ENCODE measurements at places on chromosomes 5 and 9. TPM values are rescaled to one million over a fixed set of nuclear protein-coding genes. Genes with fewer than 3 reads are reported as not detected.
A peak's percentile ranks its signal among the peaks of the same experiment; 100 is the strongest.

GRCh38 chr5:111227801-111228200 lies 3.6 kb downstream of the CAMK4 start:
- H3K4me1 ChIP-seq, result peaks cover 3% of the 10 kb centered on the region
- DNase-seq, result no peak
- no peak overlapping the region for H3K4me3 ChIP-seq
- no peak overlapping the region for H3K27ac ChIP-seq
- no peaks in the 10 kb centered on the region for H3K36me3 ChIP-seq

- no peaks in the 10 kb centered on the region for H3K36me3 ChIP-seq
- H3K27ac ChIP-seq, result no peak overlapping the region
- no peaks in the 10 kb centered on the region for H3K27me3 ChIP-seq
- H3K4me1 ChIP-seq, result no peaks in the 10 kb centered on the region
- no peak for DNase-seq
- H3K4me3 ChIP-seq, result no peak overlapping the region
These were observed 7.5 kb downstream of the LHX6 start for GRCh38 chr9:122221183-122221811.

DNA sequence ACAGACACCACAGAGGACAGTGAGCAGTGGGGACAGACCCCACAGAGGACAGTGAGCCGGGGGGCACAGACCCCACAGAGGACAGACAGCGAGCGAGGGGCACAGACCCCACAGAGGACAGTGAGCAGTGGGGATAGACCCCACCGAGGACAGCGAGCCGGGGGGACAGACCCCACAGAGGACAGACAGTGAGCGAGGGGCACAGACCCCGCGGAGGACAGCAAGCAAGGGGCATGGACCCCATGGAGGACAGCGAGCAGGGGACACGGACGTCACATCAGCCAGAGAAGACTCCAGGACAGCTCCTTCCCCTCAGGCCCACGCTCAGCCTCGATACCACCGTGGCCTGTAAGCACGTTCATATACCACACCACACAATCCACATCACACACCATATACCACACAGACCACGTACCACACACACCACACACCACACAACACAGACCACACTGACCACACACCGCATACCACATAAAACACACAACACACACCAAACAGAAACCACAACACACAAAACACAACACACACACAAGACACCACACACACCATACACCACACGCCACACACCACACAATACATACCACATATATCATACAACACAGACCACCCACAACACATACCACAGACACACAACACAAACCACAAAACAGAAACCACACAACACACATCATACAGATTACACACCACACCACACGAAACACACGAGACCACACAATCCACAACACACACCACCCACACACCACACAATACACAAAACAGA lies 5.2 kb upstream of the ZDHHC11 start:
- no peaks in the 10 kb centered on the region for H3K36me3 ChIP-seq
- H3K4me1 ChIP-seq, result peaks cover 16% of the 10 kb centered on the region

DNA sequence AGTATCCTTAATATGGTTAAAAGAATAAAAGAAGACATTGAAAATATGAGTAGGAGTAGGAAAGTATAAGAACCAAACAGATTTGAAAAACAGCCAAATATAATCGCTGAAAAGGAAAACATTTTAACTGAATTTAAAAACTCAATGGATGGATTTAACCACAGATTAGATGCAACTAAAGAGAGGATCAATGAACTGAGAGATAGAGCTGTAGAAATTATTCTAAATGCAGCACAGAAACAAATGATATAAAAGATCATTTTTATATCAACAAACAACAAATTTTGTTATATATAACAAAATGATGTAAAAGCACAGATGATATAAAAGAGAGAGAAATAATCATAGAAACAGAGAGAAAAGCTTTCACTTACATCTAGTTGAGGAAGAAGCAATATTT lies 29.3 kb upstream of the COL5A1 start:
- no peaks in the 10 kb centered on the region for H3K27me3 ChIP-seq
- H3K4me3 ChIP-seq, result no peak overlapping the region
- H3K27ac ChIP-seq, result no peak overlapping the region
- no peaks in the 10 kb centered on the region for H3K4me1 ChIP-seq
- no peak for DNase-seq

DNA sequence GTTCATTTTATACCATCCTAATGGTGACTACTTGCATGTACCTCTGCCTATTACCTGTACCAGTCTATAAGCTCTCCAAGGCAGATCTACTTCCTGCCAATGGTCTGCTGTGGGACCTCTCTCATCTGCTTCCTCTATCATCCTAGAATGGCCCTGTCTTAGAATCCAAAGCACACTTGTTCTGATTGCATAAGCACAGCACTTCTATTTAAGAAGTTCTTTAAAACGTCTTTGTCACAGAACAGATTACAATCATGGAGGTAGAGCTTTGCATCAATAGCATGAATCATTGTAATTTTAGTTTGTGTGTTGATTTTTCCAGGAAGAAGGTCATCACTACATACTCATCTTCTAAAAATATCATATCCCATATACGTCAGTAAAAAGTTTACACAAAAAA lies 131.8 kb upstream of the ACOT12 start:
- no peak overlapping the region for H3K4me3 ChIP-seq
- H3K36me3 ChIP-seq, result no peaks in the 10 kb centered on the region
- no peak for DNase-seq
- H3K27me3 ChIP-seq, result no peaks in the 10 kb centered on the region

GRCh38 chr9:27206041-27206440 lies 90.9 kb downstream of the EQTN start:
- H3K27me3 ChIP-seq, result no peaks in the 10 kb centered on the region
- H3K27ac ChIP-seq, result no peak overlapping the region
- no peaks in the 10 kb centered on the region for H3K36me3 ChIP-seq
- no peak for DNase-seq

- no peaks in the 10 kb centered on the region for H3K4me1 ChIP-seq
- H3K27ac ChIP-seq, result no peak overlapping the region
- no peaks in the 10 kb centered on the region for H3K27me3 ChIP-seq
- DNase-seq, result no peak
These were observed 31.7 kb downstream of the ZDHHC21 start for GRCh38 chr9:14661421-14662059.

DNA sequence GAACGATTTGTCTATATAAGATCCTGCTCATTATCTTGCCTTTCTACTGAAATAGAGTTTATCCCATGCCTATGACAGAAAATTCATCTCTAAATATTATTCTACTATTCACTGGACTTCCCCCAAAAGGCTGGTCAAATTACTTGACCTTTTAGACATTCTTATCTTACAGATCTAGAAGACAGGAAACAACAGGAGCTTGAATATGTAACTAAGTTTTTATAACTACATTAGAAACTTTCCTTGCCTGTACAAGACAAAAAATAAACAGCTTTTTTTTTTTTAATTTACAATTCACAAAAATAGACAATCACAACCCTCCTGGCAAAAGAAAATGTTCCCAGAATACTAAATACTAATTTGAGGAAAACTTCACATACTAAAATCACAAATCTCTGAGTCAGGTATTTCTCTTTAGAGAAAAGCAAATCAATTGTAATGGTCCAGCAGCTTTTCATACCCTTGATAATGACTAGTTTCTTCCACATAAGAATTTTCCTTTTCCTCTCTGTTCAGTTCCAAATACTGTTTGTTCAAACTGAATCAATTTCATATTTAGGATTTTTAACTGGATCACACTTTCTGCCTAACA lies 68.6 kb downstream of the MLLT3 start:
- peak overlapping the region; percentile 21 for H3K27ac ChIP-seq
- H3K36me3 ChIP-seq, result no peaks in the 10 kb centered on the region
- no peaks in the 10 kb centered on the region for H3K27me3 ChIP-seq
- peaks cover 36% of the 10 kb centered on the region for H3K4me1 ChIP-seq
- no peak for DNase-seq

DNA sequence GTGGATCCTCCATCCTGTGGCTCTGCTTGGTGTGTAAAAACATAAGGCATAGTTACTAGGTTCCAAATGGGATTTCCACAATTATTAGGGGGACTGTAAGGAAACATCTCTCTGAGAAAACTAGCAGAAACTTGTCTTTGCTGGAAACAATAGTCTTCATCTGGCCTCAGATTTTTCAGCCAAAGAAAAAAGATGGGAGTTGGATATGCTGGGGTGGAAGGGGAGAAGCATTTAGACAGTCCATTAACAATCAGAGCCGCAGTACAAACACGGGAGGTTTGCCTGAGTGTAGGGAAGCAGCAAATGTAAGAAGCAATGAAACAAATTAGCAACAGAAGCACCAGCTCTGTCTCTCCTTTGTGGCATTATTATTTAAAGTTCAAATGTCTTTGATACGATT lies 402.7 kb upstream of the ZNF608 start:
- no peak for DNase-seq
- H3K4me1 ChIP-seq, result no peaks in the 10 kb centered on the region
- H3K4me3 ChIP-seq, result no peak overlapping the region
- no peaks in the 10 kb centered on the region for H3K36me3 ChIP-seq
- no peak overlapping the region for H3K27ac ChIP-seq

Gene PRPF4
- 38.6 TPM for total RNA-seq

Gene PCDHGB4
- 0.14 TPM for total RNA-seq

Gene TTC39B
- total RNA-seq, result 7.6 TPM

Gene DPP7
- 247 TPM for total RNA-seq

Gene SAXO1
- 0.20 TPM for total RNA-seq

Gene SLC36A3
- total RNA-seq, result not detected

Gene FOXI1
- 0.14 TPM for total RNA-seq

Gene PRUNE2
- 3.7 TPM for total RNA-seq

Gene ADAMTS12
- not detected for total RNA-seq

Gene GFI1B
- 0.79 TPM for total RNA-seq

Gene ASPN
- not detected for total RNA-seq
